ENCODE measurements at places on chromosomes 1 and 21.

- DNase-seq = no peak
Measured at GRCh38 chr21:16070207-16070651, 340.4 kb downstream of the USP25 start.

GRCh38 chr1:108117945-108118902 lies 81.9 kb downstream of the SLC25A24 start:
- no peak for DNase-seq

GRCh38 chr1:84849357-84849975 lies 43.5 kb downstream of the LPAR3 start:
- DNase-seq = no peak

DNA sequence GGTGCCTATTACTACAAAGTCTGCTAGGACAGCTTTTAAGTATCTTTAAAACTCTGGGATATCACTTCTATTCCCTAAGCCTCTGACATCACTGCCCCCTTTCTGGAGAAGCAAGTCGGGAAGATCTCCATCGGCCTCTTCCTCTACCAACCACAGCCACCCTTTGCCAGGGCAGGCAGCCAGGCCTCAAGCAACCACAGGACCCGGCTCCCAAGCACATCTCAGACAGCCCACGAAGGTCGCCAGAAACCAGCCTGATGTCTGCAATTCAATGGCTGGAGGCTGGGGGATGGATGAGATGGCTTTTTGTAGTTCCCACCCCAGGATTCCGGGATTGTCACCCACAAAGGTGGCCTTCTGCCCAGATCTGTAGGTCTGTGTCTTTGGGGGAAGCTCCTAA lies 70.7 kb downstream of the LGR6 start:
- no peak for DNase-seq

- no peak for DNase-seq
Measured at GRCh38 chr21:27734146-27734545, 767.3 kb upstream of the ADAMTS5 start.

DNA sequence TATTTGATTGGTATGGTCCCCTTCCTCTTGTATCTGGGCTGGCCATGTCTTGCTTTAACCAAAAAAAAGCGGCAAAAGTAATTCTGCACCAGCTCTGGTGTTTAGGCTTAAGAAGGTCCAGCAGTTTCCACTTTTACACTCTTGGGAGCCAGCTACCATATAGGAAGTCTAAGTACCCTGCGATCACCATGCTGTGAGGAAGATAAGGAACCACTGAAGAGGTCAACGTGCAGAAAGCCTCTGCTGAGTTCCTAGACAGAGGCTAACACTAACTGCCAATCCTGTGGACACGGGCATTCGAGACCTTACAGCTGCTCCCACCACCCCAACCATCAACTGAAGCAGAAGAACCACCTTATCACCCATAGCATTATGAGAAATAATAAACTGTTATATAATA lies 331.4 kb downstream of the VAV3 start:
- DNase-seq = no peak

GRCh38 chr1:185556561-185556960 lies 177.6 kb upstream of the HMCN1 start:
- no peak for DNase-seq

All from CD4-positive, alpha-beta T cell treated with Interleukin-21 for 1 hour (primary cell).